Esophagus muscularis mucosa (tissue), 4 donors: ENCODE measurements at places on chromosomes 16 and 17. TPM values are rescaled to one million over a fixed set of nuclear protein-coding genes. Genes with fewer than 3 reads are reported as not detected.
A peak's percentile ranks its signal among the peaks of the same experiment; 100 is the strongest.

The SHISA9 gene
- total RNA-seq = 10.8 TPM

- H3K27ac ChIP-seq = peak overlapping the region; percentile 96
- no peaks in the 10 kb centered on the region for H3K36me3 ChIP-seq
- H3K4me1 ChIP-seq = peaks cover 61% of the 10 kb centered on the region
- H3K27me3 ChIP-seq = no peaks in the 10 kb centered on the region
- peak overlapping the region; percentile 80 for H3K4me3 ChIP-seq
- no peak for DNase-seq
Measured at GRCh38 chr17:44122816-44123355, 555 bp downstream of the HDAC5 start.

- no peak for DNase-seq
- no peak overlapping the region for H3K27ac ChIP-seq
- no peaks in the 10 kb centered on the region for H3K27me3 ChIP-seq
- no peaks in the 10 kb centered on the region for H3K36me3 ChIP-seq
- H3K4me3 ChIP-seq = no peak overlapping the region
Measured at GRCh38 chr16:85536073-85536410, 77.1 kb upstream of the GSE1 start.

GRCh38 chr17:69142175-69142802 lies 594 bp upstream of the ABCA6 start:
- DNase-seq = no peak
- peaks cover 5% of the 10 kb centered on the region for H3K36me3 ChIP-seq
- H3K4me1 ChIP-seq = peaks cover 12% of the 10 kb centered on the region
- H3K27ac ChIP-seq = peak overlapping the region; percentile 45

DNA sequence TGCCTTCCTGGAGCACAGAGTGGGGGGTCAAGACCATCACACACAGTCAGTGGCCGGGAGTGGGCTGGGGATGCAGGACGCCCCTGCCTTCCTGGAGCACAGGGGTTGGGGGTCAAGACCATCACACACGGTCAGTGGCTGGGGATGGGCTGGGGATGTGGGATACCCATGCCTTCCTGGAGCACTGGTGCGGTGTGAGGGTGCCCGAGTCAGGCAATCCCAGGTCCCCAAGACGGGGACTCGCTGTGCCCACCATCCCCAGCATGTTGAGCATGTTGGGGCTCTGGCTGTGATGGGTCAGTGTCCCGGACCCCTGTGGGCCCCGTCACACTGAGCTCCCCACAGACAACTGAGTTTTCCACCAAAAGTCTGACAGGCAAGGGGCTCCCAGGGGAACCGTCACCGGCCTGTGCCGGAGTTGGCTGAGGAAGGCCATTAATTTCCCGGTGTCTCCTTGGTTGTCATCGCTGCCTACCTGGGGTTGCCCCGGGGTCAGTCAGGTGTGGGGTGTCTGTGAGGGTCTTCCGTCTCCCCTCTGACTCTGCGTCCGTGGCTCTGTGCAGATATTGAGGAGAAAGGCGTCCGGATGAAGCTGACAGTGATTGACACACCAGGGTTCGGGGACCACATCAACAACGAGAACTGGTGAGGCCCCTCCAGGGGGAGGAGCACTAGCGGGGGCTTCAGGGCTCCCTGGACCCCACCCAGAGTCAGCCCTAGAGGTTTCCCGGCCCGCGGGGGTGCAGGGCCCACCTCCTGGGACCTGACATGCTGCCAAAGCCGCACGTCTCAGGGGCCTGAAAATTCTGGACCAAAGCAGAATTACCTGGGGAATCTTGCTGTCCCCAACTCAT lies 347.1 kb downstream of the SEC14L1 start:
- H3K27ac ChIP-seq = peak overlapping the region; percentile 81
- H3K36me3 ChIP-seq = peaks cover 66% of the 10 kb centered on the region
- H3K4me3 ChIP-seq = no peak overlapping the region
- no peaks in the 10 kb centered on the region for H3K27me3 ChIP-seq
- peaks cover 35% of the 10 kb centered on the region for H3K4me1 ChIP-seq

DNA sequence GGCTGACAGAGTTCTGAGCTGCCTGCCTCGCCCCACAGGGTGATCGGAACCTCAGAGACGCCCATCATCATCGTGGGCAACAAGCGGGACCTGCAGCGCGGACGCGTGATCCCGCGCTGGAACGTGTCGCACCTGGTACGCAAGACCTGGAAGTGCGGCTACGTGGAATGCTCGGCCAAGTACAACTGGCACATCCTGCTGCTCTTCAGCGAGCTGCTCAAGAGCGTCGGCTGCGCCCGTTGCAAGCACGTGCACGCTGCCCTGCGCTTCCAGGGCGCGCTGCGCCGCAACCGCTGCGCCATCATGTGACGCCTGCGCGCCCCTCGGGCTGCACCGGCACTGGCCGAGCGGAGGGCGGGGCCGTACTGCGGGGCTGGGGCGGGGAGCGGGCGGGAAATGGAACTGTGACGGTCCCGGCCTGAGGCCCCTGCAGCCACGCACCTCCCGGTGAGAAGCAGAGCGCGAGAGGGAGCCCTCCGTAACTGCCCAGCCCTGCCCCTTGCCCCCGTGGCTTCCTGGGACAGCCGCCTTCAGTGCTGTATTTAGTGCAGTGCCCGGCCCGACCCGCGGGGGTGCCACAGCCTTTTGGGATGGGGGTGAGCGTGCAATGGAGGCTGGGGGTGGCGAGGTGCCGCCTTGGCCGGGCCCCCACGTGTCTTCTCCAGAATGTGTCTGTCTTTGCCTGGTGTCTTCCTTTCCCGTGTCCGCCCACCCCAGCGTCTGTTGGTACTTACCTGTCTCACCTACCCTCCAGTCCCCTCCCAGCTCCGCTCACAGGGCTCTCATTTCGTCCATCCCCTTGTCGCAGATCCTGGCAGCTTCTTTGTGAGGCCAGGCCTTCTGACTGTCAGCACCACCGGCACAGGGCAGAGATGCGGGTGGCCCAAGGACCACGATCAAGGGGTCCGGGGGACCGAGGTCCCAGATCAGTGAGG lies 9.8 kb downstream of the RASL10B start:
- no peaks in the 10 kb centered on the region for H3K36me3 ChIP-seq
- peak overlapping the region; percentile 28 for H3K4me3 ChIP-seq
- peaks cover 11% of the 10 kb centered on the region for H3K4me1 ChIP-seq
- peaks cover 18% of the 10 kb centered on the region for H3K27me3 ChIP-seq
- no peak overlapping the region for H3K27ac ChIP-seq

The WFDC1 gene
- total RNA-seq = 9.5 TPM

The C17orf67 gene
- total RNA-seq = 4.2 TPM

- H3K4me3 ChIP-seq = peak within 1 kb of the TSS; percentile 61
- H3K27me3 ChIP-seq = no peaks in the 10 kb centered on the region
- H3K4me1 ChIP-seq = peaks cover 35% of the 10 kb centered on the region
- H3K36me3 ChIP-seq = peaks cover 19% of the 10 kb centered on the region
- H3K27ac ChIP-seq = no peak within 1 kb of the TSS
- no peak for DNase-seq
Measured at GRCh38 chr16:69105501-69106361, at the start of gene HAS3. Gene HAS3 (plus strand): TSS chr16:69105653. CDS start chr16:69109396, 3,743 bp downstream.

DNA sequence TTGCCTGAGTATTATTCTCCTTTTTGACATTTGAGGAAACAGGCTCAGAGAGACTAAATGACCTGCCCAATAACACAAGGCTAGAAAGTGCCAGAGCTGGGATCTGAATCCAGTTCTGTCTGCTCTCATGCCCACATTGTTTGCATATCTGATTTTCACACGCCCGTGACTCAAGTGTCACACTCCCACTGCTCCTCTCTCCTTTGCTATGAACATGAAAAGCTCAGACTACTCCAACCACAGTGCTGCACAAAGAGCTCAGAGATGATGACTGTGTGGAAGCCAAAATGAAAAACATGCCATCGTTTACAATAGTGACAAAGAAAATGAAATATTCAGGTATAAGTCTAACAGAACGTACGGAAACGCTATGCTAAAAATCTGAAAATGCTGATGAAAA lies 107.9 kb downstream of the SMG6 start:
- peaks cover 8% of the 10 kb centered on the region for H3K36me3 ChIP-seq
- peaks cover 33% of the 10 kb centered on the region for H3K4me1 ChIP-seq

GRCh38 chr16:6407596-6407995 lies 925.0 kb upstream of the RBFOX1 start:
- no peaks in the 10 kb centered on the region for H3K36me3 ChIP-seq
- H3K27ac ChIP-seq = no peak overlapping the region
- no peaks in the 10 kb centered on the region for H3K4me1 ChIP-seq
- H3K4me3 ChIP-seq = no peak overlapping the region
- DNase-seq = no peak

The C17orf50 gene
- total RNA-seq = not detected

DNA sequence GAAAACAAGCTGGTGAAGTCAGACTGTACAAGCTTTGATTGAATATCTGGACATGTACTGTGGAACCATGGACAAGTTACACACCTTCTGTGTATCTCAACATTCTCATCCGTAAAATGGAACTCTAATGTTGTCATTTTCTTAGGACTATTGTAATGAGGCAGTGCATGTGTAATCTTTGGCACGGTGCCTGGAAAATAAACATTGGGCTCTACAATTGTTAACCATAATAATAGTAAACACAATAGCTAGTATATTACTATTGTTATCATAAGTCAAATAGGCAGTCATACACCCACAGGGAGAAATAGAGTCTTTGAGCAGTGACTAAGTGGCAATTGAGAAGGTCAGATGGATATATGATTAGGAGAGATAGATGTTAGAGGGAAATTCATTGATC lies 39.8 kb upstream of the ANKFN1 start:
- H3K36me3 ChIP-seq = no peaks in the 10 kb centered on the region
- no peak for DNase-seq
- no peak overlapping the region for H3K27ac ChIP-seq
- no peak overlapping the region for H3K4me3 ChIP-seq
- no peaks in the 10 kb centered on the region for H3K4me1 ChIP-seq
- H3K27me3 ChIP-seq = no peaks in the 10 kb centered on the region

DNA sequence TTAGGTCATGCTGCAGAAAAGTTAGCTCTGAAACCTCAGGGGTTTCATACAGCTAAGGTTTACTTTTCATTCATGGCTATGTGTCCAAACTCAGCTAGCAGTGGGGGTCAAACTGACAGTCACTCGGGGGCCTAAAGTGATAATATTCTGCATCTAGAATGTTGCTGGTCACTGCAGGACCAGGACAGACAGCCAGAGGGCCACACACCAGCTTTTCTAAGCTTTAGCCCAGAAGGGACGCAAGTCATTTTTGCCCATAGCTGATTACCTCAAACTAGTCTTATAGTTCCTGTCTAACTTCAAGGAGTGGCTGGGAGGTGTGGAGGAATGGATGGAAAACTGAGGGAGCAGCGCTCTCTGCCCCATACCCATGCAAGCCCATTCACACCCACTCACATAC lies 163.0 kb upstream of the NLRP1 start:
- DNase-seq = peak; percentile 68
- no peak overlapping the region for H3K4me3 ChIP-seq
- no peaks in the 10 kb centered on the region for H3K27me3 ChIP-seq
- H3K27ac ChIP-seq = no peak overlapping the region

- H3K27ac ChIP-seq = no peak overlapping the region
- H3K36me3 ChIP-seq = peaks cover 5% of the 10 kb centered on the region
- H3K4me3 ChIP-seq = peak overlapping the region; percentile 53
Measured at GRCh38 chr17:47423406-47424295, 99.9 kb downstream of the EFCAB13 start.
